ENCODE measurements at places on chromosomes 7 and 10. TPM values are rescaled to one million over a fixed set of nuclear protein-coding genes. Genes with fewer than 3 reads are reported as not detected.

The MNX1 gene
- total RNA-seq, result not detected

The TMEM236 gene
- 0.39 TPM for total RNA-seq

The EVX1 gene
- total RNA-seq, result not detected

The GOLGA7B gene
- 27.9 TPM for total RNA-seq
